ENCODE measurements at places on chromosomes 13 and 19. TPM values are rescaled to one million over a fixed set of nuclear protein-coding genes. Genes with fewer than 3 reads are reported as not detected.
A peak's percentile ranks its signal among the peaks of the same experiment; 100 is the strongest.

DNA sequence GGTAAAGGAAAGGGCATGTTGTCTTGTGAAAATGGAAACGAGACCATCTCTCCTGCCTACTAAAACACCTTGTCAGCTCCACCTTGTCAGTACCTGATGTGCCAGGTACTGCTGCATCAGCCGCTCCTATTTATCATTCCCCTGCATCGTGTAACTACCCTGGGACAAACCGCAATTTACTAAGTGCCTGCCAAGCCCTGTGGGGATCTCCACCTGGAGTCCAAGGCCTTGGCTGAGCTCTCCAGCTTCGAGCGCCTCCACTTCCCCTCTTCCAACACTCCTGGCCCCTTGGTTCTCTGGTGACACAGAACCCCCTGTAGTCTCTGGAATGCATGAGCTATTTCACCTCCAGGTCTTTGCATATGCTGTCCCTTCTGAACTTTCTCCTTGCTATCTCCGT is 25.9 kb upstream of the CCNP start:
- no peak for DNase-seq

DNA sequence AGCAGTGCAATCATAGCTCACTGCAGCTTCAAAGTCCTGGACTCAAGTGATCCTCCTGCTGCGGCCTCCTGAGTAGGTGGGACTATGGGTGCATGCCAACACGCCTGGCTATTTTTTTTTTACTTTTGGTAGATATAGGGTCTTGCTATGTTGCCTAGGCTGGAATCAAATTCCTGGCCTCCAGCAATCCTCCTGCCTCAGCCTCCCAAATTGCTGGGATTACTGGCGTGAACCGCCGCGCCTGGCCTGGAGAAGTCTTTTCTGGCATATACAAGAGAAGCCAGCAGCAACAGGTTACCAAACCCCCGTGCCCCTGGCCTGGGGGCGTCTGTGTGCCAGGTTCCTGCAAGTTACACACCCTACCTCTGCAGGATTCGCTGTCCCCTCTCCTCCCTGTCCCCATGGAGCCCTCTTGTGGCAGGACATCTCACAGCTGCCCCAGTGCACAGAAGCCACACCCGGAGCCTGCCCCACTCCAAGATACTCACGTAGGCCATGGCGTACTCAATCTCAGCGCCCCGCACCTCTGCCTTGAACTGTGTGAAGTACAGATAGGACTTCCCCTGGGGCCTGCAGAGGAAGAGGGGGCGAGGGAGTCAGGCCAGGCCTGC is 9.9 kb downstream of the MYDGF start:
- no peak for DNase-seq

GRCh38 chr19:55206664-55207500 is 2.4 kb downstream of the PTPRH start:
- peak; percentile 31 for DNase-seq

GRCh38 chr19:55097864-55098715 is 19.3 kb downstream of the PPP1R12C start:
- DNase-seq: no peak

DNA sequence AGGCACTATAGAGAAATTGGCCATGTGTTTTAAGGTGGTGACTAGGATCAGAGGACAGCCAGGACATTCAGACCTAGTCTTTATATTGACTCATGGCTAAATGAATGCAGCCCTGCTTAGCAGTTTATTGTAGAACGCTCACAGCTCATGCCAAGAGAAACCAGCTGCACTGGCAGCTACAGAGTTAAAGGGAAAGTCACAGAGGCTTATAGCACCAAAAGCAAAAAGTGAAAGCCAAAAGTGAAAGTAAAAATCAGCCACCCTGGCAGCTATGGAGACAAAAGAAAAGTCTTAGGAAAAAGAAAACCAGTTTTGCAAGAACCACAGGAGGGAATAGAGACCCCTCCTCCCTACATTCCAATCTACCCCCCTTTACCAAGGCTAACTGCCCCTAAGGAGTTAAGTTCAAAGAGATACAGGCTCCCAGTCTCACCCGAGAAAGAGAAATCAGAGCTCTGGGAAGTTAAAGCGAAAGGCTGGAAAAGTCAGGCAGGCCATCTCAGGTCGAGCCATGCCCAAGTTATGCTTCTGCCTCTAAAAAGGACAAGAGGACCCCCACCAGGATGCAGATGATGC is 99.0 kb downstream of the ZNF429 start:
- peak; percentile 69 for DNase-seq

GRCh38 chr19:4260613-4261191 is 13.8 kb downstream of the YJU2 start:
- DNase-seq: no peak

DNA sequence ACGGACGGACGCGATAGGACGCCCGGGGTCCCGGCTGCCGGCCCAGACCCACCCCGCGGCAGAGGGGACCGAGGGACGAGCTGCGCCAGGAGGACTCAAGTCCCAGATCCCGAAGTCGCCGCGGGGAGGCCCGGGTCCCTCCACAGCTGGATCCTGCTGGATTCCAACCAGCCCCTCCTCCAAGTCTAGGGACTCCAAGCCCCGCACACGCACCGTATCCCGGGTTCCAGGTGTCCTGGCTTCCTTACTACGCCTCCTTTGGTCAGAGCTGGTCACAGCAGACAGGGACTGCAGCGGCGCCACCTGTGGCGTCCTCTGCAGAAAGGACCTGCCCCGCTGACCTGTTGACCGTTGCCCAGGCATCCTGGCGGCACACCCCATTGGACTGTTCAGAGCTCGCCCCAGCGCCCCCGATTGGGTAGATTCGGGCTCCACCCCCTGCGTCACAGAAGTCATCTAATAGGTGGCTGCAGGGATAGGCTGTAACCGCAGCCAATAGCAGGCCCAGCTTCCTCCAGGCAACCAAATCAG is 29.0 kb upstream of the ZNF709 start:
- peak; percentile 30 for DNase-seq

DNA sequence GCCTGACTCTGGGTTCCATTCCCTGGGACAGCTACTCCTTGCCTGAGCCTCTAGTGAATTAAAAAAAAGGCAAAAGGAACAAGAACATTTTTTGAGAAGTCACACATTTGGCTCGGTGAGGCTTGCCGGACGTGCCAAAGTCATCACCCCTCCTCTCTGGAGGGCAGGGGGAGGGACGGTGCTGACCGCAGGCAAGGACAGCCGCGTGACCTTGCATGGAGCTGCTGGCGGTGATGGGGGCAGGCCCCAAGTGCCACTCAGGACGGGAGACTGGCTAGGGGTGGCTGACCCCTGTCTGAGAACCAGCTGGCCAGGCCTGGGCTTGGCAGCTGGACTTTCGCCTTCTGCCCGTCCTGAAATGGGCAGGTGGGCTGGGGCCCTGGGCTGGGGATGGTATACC is 26.4 kb downstream of the MAP2K2 start:
- DNase-seq: no peak

DNA sequence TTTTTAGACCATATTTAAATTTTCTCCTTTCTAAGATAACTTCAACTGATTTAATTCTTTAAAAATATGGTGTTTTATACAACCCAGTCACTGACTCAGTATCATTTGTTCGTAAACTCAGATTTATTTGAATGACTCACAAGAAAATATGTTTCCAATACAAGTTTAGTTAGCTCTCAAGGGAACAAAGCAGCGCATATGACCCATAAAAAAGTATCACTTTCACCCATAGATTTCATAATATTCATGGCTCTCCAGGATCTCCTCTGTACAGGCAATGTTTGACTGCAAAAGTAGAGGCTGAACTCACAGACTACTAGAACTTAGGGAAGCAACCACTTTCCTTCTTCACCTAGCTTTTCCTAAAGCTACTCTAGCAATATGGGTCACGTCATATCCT is 405.6 kb upstream of the PCDH9 start:
- no peak for DNase-seq

GRCh38 chr13:106299621-106300020 is 235.8 kb downstream of the EFNB2 start:
- DNase-seq: no peak

- DNase-seq: peak; percentile 43
These were observed 366.9 kb downstream of the KLF12 start for GRCh38 chr13:73767191-73767741.

GRCh38 chr19:47469363-47469700 is 2.4 kb downstream of the SLC8A2 start:
- no peak for DNase-seq

DNA sequence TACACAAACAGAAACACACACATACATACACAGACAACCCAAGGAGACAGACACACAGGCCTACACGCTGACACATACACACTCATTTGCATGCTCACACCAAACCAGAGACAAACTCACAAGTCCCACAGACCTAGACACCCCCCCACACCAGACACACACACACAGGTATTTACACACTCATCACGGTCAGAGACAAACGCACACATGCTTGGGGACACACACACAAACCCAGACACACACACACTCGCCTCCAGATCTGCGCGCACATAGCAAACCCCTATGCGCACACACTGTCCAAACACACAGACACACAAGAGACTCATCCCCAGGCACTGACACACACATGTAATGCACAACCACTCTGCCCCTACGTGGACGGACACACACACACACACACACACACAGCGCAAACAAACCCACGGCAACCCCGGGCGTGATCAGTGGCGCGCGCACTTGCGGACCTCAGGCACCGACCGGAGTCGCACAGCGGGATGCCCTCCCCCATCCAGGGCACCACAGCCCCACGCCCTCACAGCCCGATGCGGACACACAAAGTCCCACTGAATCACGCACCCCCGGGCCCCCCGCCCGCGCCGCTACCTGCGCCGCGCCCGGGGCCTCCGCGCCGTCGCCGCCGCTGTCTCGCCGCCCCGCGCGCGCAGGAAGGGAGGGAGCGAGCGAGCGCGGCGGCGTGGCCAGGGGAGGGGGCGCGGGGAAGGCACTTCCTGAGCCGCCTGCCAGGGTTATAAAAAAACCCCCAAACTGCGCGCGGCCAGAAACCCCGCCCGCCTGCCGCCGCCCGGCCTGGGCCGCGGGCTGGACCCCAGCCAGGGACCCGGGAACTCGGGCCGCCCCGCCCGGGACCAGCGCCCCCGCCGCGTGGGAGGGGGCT is at the start of gene ADAMTS10:
Gene ADAMTS10 (minus strand): TSS at position 675 of the 895 bp plus-strand sequence. CDS start 5,005 bp downstream, outside the sequence.
- DNase-seq: peak; percentile 45

- no peak for DNase-seq
These were observed 804.6 kb downstream of the SLITRK6 start for GRCh38 chr13:84994582-84994981.

DNA sequence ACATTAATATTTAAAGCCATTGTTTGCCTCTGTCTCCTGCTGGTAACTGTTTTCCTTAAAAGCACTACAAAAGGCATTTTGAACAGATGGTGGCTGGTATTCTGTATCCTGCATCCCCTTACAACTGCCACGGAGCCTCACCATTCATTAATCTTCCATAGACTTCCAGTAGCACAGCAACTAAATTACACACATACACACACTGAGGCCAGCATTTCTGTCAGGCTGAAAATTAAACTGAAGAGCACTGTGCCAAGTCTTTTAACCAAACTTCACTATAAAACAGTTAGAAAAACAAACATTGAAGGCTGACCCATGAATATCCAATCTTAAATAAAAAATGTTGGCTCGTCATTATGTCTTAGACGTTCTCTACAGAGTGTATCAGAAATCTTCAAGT is 697.8 kb downstream of the DACH1 start:
- peak; percentile 30 for DNase-seq

GRCh38 chr19:55451163-55451964 is 8.3 kb upstream of the SHISA7 start:
- DNase-seq: no peak

DNA sequence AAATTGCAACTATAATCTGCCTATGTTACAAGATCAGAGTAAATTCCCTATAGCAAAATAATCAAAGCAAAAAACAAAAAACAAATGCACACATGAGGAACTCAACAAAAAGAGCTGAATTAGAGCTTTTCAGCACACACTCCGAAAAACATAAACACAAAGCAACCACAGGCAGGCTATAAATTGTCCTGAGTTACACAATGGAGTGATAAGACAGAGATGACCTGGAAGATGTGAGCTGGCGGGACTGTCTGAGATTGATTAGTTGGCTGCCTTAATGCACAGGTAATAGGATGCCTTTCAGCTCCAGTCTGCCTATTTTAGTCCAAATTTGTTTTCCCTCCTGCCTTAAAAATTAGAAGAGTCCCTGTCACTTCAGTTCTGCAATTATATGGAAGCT is 159.0 kb upstream of the FNDC3A start:
- DNase-seq: no peak

GRCh38 chr13:44768239-44768638 is 192.1 kb upstream of the TSC22D1 start:
- DNase-seq: no peak

DNA sequence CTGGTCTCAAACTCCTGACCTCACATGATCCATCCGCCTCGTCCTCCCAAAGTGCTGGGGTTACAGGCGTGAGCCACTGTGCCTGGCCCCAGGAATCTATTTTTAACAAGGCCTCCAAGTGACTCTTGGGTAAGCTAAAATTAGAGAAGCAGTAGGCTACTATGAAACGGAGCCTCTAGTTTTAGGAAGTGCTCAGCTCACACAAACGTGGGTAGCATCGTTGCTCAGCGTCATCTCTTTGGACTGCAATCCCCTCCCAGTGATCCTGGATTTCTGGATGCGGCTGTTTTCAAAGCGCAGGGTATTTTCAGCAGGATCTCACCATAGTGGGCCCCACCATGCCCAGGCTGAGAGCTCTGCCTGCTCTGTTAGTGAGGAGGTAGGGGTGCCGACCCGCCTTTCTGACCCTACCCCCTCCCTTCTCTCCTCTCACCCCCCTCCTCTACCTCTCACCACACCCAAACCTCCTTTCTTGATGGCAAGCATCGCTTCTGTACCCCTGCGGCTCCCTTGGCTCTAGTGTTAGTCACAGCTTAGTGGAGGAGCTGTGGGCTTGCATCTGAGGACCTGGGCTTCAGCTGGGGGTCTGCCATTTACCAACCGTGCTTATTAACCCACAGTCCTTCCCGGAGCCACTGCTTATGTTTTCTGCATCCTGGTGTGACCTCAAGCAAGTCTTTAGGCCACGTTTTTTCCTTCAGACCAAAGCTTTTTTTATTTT is 34.2 kb downstream of the GJA3 start:
- no peak for DNase-seq

DNA sequence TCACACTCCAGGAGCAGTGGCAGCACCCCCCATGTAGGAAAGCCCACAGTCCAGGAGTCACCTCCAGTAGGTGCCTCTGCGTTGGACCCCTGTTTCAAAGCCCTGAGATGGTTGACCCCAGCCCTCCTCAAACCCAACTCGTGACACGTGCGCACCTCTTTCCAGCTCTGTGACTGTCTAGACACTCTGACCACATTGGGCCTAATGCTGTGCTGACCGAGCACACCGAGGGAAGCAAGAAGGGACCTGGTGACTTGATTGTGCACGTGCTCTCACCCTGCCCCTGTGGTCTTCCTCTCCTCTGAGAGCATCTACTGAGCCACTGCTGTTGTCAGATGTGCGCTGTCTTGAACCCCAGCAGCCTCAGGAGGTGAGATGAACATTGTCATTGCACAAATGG is 22.9 kb upstream of the SLC35E1 start:
- no peak for DNase-seq

RYR1 gene
- 9.6 TPM for polyA plus RNA-seq

ZNF577 gene
- 45.9 TPM for polyA plus RNA-seq

RPL21 gene
- 844 TPM for polyA plus RNA-seq

ANGPTL8 gene
- 0.62 TPM for polyA plus RNA-seq

MAMSTR gene
- polyA plus RNA-seq: 6.0 TPM

CCDC97 gene
- 31.0 TPM for polyA plus RNA-seq

ZNF253 gene
- 37.6 TPM for polyA plus RNA-seq

ETV2 gene
- 0.60 TPM for polyA plus RNA-seq

URAD gene
- polyA plus RNA-seq: not detected

FFAR2 gene
- 0.78 TPM for polyA plus RNA-seq
